ENCODE measurements at places on chromosomes 5 and 9.

- no peak for DNase-seq
Observed at GRCh38 chr9:90616806-90617205, 25.8 kb downstream of the DIRAS2 start.

DNA sequence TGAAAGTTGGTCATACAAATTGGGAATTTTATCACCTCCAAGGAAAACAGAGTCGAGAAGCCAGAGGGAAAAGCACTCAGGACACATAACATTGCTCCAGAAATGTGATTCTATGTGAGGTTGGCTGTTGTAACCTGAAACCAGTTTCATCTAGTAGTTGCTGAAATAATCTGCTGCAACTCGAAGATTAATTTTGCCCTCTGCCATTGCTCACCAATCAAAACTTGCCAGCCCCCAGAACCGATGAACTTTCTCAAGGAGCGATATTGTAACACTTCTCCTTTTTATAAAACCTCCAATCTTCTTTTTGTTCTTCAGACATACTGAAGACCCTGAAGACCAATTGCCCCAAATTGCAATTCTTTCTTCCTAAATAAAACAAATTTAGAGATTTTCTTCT is 31.1 kb downstream of the C5orf58 start:
- DNase-seq: no peak

GRCh38 chr9:93035821-93036351 is 22.6 kb upstream of the SUSD3 start:
- DNase-seq: no peak

- DNase-seq: no peak
Observed at GRCh38 chr5:179771311-179771895, 22.4 kb upstream of the LTC4S start.

DNA sequence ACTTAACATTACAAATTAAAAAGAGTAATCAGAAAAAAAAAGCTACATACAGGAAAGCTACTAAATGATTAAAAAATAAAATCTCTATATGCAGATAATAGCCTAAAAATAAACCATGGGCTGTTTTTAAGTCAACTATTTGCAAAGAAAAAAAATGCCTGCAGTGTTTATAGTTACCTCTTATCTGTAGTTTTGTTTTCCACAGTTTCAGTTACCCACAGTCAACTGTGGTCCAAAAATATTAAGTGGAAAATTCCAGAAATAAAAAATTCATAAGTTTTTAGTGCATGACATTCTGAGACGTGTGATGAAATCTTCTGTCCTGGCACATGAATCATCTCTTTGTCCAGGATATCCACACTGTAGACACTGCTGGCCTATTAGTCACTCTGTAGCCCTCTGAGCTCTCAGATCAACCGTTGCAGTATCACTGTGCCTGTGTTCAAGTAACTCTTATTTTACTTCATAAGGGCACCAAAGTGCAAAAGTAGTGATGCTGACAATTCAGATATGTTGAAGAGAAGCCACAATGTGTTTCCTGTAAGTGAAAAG is 59.2 kb downstream of the PRELID2 start:
- no peak for DNase-seq

- DNase-seq: no peak
Observed at GRCh38 chr9:5949103-5949699, 58.5 kb downstream of the MLANA start.

DNA sequence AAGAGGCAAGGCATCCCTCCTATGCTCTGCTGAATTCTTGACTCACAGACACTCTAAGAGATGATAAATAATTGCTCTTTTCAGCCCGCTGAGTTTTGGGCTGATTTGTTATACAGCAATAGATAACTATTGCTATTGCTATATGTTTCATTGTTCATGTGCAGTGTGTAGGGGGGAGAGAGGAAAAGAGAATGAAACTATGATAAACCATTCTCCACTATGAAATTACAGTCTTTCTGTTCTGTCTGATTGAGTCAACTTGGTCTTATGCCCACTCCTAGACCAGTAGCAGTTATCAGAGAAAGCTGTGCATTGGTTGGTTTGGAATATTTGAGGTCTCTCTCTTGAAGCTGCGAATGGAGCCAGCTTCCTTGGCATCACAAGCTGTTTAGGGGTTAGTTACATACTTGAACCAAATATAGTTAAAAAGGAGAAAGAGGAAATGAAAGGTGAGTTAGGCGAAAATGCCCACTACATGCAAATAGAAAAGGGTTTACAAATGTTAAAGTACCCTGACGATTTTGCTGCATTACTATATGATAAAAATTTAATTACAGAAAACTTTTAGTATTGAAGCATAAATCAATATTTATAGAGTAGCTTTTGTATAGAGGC is 136.3 kb upstream of the ACTBL2 start:
- no peak for DNase-seq

GRCh38 chr5:174300941-174301761 is 255.6 kb downstream of the NSG2 start:
- DNase-seq: no peak

DNA sequence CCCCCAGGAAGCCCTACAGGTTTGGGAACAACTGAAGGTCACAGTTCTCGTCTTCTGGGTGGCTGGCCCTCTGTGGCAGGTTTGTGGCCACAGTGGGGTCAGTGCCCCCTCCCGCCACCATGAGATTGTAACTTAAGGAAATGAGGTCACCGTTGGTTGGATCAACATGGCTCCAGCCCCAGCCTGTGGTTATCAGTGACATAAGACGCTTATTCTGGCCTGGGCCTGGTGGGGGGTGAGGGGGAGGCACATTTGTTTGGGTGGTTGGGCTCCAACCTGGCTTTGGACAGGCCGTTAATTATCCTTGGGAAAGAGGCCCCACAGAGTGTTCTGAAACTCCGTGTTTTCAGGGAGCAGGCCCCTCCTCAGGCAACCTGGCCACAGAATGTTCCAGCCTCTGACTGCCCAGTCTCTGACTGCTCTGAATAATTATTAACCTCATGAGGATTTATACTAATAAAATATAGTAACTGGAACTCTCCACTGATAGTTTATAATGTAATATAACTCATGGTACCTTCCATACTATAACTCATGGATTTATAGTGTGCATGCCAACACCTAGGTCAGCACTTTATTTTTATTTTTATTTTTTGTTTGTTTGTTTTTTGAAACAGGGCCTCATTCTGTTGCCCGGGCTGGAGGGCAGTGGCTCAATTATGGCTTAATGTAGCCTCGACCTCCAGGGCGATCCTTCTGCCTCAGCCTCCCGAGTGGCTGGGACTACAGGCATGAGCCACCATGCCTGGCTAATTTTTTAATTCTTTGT is 58.0 kb upstream of the RPL26L1 start:
- DNase-seq: no peak

DNA sequence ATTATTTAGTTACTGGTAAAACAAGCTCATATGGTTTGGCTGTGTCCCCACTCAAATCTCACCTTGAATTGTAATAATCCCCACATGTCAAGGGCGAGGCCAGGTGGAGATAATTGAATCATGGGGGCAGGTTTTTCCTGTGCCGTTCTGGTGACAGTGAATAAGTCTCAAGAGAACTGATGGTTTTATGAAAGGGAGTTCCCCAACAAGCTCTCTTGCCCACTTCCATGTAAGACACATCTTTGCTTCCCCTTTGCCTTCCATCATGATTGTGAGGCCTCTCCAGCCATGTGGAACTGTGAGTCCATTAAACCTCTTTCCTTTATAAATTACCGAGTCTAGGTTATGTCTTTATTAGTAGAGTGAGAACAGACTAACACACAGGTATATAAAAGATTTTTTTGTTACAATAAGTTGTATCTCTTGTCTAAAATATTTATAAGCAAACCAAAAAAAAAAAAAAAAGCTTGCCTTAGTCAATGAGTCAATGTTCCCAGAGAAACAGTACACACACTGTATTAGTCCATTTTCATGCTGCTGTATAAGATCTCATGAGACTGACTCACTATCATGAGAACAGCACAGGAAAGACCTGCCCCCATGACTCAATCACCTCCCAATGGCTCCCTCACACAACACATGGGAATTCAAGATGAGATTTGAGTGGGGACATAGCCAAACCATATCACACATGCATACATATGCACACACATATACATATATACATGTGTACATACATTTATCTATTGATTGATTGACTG is 138.3 kb downstream of the BASP1 start:
- DNase-seq: no peak

DNA sequence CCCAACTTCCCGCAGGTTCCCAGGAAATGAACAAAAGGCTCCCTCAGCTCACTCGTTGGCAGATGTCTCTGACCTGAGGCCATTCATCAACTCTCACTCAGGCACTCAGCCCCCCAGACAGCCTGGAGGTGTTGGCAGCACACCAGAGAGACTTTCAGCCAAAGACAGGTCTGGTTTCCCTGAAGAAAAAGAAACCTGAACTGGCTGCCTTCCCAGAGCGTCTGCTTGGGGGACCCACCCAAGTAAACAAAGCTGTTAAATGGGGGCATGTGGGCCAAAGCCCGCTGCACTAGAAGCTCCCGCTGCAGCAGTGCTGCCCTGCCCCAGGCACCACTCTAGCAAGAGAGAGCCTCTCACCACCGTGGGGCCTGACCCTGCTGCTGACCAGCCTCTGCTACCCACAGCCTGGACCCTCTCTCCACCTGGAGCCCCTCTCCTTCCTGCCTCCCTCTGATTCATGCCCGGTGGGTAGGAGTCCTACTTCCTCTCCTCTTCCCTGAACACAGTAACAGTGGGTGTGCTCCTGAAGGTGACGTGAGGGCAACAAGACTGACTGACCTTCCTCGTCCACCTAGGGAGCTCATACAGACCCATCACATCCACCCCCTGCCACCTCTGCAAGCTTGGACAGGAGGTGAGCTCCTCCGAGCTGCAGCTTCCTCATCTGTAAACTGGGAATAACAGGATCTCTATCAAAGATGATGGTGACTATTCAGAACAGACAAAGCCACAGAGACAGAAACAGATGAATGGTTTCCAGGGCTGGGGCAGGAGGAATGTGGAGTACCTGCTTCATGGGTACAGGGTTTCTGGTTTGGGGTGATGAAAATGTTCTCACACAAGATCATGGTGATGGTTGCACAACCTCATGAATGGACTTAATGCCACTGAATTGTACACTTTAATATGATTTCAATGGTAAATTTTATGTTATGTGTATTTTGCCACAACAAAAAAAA is 31.0 kb upstream of the GABRP start:
- no peak for DNase-seq

DNA sequence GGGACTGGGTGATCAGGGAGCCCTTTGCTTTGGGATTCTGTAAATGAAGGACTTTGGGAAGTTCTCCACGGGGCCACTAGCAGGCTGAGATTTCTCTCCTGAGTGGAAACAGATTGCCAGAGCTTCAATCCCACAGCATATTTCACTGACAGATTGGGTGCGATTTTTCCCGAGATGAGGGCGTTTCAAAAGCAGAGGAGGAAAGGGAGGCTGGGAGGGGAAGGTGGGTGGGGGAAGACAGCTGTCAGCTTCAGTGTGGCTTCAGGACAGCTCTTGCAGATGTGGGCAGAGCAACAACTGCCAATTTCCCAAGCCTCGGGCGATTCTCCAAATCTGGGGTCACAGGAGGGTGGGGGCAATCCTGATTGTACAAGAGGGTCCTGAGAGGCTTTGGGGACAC is 258.5 kb upstream of the ADRA1B start:
- DNase-seq: no peak

DNA sequence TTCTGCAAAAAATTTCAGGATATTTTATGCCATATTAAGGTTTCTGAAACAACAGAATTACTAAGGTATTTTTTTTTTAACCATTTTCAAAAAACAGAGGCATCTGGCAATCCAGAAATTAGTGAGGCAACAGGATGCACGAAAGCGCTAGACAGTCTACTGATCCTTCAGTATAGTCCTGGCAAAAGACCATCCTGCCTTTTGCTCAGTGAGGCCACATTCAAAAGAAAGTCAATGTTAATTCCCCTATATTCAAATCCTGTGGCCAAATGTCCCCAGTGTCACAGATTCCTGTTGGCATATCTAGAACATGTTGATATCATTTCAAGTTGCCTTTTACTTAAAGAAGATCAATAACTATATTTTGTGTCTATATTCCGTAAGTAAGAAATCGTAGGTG is 13.1 kb upstream of the NFIB start:
- no peak for DNase-seq

- no peak for DNase-seq
Observed at GRCh38 chr9:34636791-34637355, 714 bp downstream of the SIGMAR1 start.

- no peak for DNase-seq
Observed at GRCh38 chr9:134847752-134848432, 32.7 kb upstream of the FCN2 start.

GRCh38 chr9:12730927-12731326 is 37.7 kb downstream of the TYRP1 start:
- DNase-seq: no peak

GRCh38 chr9:109473329-109473728 is 24.8 kb downstream of the PTPN3 start:
- DNase-seq: no peak

DNA sequence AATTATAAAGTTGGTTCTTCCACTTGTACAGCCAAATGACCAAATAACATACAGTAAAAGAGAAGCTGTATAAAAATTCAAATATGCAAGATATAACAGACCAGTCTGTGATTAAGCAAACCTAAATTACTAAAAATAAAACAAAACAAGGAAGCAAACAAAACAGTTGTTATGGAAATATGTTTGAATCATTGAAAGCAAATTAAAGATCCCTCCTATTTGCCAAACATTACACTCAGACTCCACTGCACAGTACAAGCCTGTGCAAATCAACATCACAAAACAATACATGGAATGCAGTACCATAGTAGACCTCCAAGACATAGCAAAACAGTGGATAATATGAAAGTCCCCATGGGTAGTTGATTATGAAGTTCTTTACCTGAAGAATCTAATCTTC is 288.1 kb upstream of the PTGER4 start:
- no peak for DNase-seq

DNA sequence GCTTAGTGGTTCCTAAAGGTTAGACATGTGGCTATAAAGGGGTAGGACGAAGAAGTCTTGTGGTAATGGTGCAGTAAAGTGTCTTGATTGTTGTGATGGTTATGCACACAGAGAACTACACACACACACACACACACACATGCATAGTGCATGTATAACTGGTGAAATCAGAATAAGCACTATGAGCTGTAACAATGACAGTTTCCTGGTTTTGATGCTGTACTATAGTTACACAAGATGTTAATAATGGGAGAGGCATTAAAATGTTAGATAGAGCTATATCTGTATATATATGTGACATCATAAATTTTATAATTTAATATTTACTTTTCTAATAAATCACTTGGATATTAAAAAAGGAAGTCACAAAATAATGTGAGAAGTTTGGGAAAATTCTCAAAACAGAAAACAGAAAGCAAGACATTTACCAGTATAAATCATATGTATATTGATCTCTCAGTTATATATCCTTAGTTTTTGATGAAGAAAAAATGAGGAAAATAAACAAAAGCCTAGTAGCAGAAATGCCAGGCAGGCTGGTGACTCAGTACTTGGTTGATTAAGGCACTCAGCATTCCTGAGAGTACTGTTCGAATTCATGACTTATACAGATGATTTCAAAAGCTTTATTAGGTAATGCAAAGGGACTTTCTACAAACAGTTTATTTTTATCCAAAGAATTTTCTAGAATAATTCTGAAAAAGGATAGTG is 350.5 kb upstream of the DAB2 start:
- DNase-seq: no peak
